ENCODE measurements at places on chromosomes 2 and 18.

DNA sequence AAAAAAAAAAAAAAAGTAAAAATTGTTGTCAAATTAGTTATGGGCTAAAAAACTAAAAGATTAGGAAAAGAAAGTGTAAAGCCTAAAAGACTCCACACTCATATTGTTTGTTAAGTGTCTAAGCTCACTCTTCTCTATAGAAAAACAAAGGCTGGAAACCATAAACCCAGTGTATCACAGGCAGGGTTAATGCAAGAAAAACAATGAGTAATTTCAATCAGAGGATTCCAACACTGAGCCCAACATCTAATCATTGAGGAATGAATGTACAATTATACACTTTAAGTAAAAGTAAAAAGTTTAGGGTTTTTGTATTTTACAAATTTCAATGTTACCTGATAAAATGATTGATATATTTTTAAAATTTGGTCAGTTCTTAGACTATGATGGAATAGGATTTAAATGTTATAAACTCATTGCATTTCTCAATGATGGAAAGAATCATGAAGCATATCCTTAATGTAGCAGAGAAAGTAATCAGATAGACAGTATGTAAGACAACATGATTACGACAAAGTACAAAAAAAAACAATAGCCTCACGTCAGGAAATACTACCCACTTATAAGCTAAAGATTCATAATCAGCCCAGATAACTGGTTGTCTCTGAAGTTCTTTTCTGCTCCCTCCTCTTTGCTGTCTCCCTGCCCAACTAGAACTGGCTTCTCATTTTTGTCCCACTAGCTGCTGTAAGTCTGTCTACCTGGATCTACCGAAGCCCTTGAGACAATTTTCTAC is 44.5 kb upstream of the SP3 start:
- no peak for DNase-seq

- DNase-seq: no peak
These were observed 10.8 kb downstream of the SIX3 start for GRCh38 chr2:44952143-44952805.

- DNase-seq: no peak
These were observed 22.3 kb downstream of the TMEM18 start for GRCh38 chr2:654896-655295.

DNA sequence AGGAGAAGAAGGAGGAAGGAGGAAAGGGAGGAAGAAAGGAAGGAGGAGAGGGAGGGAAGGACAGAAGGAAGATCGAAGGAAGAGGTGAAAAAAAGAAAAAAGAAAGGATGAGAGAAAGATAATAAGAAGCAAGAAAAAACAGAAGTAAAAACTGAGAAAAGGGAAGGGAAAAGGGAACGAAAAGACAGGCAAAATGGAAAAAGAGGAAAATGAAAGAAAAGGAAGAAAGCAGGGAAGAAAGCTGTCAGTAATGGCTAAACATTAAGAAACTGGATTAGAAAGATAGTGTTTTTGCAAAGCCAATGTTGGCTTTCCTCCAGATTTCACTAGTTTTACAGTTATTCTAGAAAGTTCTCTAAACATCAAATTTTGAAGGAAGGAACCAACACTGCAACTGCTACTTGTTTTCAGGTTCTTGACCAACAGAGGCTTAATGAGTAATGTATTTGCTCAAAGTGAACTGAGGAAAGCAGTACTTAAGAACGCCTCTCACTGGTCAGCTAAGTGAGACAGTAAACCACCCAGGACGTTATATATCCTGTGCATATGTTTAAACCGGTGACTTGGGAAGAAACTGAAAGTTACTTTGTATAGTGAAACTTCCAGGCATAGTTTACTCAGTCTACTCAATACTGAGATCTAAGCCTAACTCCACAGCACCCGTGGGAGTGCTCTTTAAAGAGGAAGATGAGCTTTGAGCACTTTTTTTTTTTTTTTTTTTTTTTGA is 286.2 kb upstream of the TRIB2 start:
- DNase-seq: no peak

- DNase-seq: no peak
These were observed 634.9 kb upstream of the PIK3C3 start for GRCh38 chr18:41320100-41320499.

DNA sequence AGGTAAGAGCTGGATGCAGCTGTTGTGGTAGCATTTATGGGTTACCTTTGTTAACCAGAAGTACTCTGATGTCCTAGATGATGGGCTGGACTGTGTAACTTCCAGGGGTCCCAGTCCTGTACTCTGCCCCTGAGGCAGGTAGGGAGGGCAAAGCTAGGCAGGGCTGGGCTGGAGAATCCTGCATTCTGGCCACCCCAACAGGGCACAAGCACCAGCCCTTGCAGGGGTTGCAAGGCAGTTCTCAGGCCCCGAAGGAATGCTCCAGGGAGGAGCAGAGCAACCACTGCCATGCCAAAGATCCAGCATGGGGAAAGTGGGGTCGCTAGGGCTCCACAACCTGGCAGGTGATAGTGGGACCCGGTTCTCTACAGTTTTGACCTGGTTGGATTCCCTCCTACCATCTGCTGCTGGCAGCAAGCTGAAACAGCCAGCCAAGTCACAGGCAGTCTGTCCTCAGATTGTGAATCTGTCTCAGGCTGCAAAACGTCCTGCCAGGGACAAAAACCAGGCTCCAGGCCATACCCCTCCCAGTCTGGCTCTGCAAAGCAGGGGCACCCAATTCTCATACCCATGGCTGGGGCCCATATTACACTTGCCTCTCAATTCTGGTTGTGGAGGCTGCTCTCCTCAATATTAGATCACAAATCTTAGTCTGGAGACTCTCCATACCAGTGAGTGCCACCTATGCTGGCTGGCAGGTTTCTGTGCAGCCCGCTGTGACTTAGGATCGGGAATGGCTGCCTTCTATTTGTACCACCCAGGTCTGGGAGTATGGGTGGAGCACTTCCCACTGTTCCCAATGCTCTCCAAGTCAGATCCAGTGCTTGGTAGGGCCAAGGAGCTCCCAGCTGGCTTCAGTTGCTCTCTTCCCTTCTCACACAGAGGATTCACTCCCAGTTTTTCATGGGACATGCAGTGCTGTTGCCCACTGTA is 61.1 kb downstream of the SMCHD1 start:
- no peak for DNase-seq

GRCh38 chr18:13359210-13359609 is 140.7 kb downstream of the LDLRAD4 start:
- no peak for DNase-seq

GRCh38 chr2:121219866-121220265 is 65.1 kb downstream of the TFCP2L1 start:
- DNase-seq: no peak

GRCh38 chr2:726169-726568 is 49.0 kb upstream of the TMEM18 start:
- no peak for DNase-seq

DNA sequence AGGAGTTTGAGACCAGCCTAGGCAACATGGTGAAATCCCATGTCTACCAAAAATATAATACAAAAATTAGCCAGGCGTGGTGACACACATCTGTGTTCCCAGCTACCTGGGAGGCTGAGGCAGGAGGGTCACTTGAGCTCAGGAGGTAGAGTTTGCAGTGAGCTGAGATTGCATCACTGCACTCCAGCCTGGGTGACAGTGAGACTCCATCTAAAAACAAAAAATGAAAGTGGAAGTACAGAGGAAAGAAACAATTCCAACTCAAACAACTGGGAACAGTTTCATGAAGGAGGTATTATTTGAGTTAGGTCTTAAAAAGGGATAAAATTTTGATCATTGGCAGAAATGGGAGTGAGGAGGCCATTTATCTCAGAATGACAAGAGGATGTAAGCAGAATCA is 6.3 kb upstream of the RAB1A start:
- DNase-seq: no peak

- no peak for DNase-seq
These were observed 62.3 kb upstream of the SPAG16 start for GRCh38 chr2:213221957-213222356.

DNA sequence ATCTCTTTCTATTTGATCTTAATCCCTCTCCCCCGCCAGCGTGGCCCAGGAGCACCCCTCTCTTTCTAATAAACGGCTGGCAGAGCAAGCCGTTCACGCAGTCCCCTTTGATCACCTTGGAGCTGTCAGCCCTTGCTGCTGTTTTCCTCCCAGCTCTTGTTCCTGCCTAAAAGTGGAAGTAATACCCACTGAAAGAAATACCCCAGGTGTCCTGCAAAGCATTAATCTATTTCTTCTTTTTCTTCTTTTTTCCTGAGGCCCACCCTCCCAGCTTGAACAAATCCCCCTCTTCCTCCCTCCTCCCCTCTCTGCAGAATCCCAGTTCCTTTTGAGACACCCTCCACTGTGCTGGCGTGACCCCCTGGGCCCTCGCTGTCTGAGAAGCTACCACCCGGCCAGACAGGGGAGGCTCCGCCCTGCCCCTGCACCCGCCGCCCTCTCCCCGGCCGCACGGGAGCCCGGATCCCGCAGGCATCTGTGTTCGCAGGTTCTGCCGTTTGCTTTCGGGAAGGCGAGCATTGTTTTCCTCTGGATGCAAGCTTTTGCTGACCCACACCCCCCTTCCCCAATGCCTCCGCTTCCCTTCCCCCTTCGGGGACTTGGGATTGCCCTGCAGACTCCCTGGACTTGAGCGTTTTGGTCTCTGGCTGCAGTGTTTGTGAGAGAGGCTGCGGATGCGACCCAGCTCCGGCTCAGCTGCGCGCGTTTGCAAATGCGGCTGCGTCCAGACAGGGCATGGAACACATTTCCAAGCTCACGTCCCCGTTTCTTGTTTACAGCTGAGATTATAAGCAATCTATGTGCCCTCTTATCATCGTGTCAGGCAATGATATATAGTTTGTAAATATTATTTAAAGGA is 631.5 kb downstream of the NYAP2 start:
- DNase-seq: peak; percentile 40

GRCh38 chr2:8495189-8495989 is 186.5 kb upstream of the ID2 start:
- no peak for DNase-seq

DNA sequence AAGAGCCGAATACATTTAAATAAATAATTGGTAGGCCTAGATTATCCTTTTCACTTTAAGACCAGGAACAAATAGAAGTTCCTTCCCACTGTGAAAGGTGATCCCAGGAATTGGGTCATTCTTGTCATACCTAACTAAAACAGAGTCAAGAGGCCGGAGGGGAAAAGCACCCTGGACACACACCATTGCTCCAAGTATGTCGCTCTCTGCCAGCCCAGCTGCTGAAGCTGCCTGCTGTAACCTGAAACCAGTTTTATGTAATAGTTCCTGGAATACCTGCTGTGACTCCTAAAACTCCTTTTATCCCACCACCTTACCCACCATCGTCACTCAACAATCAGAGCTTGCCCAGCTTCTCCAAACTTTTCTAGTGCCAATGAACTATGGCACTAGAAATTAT is 217.1 kb downstream of the PTPRM start:
- DNase-seq: no peak

GRCh38 chr18:51110073-51110797 is 80.2 kb downstream of the SMAD4 start:
- DNase-seq: no peak

GRCh38 chr2:177812713-177813396 is 259.7 kb downstream of the PDE11A start:
- DNase-seq: no peak

DNA sequence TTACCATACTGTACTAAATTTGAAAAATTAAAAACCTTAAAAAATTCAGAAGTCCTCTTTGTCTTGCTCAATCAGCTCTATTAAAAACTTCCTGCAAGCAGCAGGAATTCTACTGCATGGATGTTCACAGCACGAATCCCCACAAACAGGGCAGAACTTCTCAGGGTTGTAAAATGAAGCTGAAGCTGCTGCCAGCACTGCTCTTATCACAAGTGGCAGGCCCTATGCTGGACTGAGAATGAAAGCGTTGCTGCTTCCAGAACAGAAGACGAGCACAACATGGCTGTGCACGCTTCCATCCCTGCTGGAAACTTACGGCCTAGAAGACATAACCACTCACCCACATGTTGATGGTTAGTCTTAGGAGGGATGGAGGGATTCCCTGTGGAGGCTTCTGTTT is 134.0 kb downstream of the RAB3GAP1 start:
- DNase-seq: no peak

- no peak for DNase-seq
These were observed 22.2 kb downstream of the RMDN2 start for GRCh38 chr2:37947306-37947705.

- DNase-seq: no peak
These were observed 23.6 kb downstream of the ZEB2 start for GRCh38 chr2:144496092-144496976.

- DNase-seq: no peak
These were observed 48.5 kb upstream of the MCFD2 start for GRCh38 chr2:46963941-46964673.

GRCh38 chr2:67216881-67217280 is 180.3 kb upstream of the ETAA1 start:
- no peak for DNase-seq

DNA sequence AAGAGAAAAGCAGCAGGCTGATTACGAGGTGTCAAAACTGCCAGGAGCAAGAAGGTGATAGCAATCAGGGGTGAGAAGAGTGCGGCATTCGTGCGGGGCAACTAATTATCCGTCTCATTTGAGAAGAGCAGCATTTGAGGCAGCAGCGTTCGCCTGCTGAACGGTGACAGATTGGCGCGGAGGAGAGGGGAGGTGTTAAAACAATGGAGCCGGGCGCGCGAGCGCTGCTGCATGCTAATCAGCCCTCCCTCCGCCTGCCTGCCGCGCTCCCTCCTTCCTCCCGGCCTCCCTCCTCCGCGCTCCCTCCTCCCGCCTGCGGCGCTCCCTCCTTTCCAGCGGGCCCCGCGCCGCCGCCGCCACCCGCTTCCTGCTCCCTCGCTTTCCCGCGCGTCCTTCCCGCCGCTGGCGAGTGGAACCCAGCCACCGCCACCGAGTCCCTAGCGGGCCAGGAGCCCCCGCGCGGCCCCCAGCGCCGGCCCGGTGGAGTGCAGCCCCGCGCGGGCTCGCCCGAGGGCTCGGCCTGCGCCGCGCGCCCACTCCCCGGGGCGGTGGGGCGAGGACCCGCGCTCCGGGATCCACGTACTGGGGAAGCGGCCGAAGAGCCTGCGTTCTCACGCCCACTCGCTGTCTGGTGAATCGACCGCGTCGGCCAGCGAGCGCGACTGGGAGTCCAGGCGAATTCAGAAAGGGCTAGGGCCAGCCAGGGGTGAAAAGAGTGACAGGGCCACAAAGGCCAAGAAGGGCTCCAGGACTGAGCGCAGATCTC is 69.5 kb upstream of the PSMD14 start:
- no peak for DNase-seq

DNA sequence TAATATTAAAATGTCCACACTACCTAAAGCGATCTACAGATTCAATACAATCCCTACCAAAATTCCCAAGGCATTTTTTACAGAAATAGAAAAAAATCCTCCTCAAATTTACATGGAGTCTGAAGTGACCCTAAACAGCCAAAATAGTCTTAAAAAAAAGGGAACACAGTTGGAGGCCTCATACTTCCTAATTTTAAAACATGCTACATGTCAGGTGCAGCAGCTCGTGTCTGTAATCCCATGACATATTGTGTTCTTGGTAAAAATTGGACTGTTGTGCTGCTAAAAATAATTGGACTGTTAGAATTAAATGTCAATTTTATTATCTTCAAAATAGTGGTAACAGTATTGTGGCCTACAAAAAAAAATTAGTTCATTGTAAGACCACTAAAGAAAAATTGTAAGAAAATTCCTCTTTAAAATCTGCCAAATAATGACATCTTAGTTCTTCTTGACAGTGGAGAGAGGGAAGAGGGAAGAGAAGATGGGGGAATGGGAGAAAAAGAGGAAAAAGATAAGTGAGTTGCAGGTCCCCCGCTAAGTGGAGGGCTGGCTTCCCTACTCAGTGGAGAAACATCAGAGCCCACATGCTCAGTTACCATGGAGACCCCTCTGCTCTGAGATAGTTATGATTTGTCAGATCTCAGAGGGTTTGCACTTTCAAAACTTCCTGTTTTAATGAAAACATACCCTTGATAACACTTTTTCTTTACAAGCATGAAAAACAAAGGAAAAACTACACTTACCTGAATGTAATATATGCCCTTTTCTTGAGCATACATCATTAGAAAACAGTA is 46.5 kb downstream of the UNC50 start:
- no peak for DNase-seq
